Retinal pigment epithelial cell (primary cell): ENCODE measurements at places on chromosomes 1 and 21.

DNA sequence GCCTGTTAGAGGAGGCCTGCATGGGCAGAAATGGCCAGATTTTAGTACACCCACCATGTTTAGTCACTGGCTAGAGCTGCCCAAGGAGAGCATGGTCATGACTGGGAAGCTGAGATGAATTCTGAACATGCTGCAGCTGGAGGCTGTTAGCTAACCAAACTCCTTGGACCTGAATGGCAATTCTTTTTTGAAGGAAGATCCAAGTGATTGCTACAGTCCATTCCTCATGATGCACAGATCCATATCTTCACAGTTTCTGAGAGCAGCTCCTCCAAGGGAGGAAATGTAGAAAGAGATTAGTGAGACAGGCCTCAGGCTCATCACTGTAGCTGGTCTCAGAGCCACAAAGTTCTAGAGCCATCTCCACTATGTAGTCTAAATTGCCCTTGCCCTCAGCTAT is 11.1 kb downstream of the ZFYVE9 start:
- no peak for DNase-seq

- DNase-seq: no peak
Measured at GRCh38 chr1:5720484-5720883, 271.7 kb downstream of the NPHP4 start.

DNA sequence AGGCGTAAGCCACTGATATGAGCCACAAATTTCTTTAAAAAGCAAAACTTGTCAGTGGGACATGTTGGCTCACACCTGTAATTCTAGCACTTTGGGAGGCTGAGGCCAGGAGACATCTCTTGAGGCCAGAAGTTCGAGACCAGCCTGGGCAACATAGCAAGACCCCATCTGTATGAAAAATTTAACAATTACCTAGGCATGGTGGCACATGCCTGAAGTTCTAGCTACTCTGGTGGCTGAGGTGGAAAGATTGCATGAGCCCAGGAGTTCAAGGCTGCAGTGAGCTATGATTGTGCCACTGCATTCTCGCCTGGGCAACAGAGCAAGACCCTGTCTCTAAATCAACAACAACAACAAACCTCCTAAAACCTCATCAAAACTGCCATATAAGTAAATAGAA is 147.6 kb upstream of the BARHL2 start:
- no peak for DNase-seq

GRCh38 chr1:65497256-65497830 is 76.9 kb downstream of the LEPR start:
- DNase-seq: no peak

DNA sequence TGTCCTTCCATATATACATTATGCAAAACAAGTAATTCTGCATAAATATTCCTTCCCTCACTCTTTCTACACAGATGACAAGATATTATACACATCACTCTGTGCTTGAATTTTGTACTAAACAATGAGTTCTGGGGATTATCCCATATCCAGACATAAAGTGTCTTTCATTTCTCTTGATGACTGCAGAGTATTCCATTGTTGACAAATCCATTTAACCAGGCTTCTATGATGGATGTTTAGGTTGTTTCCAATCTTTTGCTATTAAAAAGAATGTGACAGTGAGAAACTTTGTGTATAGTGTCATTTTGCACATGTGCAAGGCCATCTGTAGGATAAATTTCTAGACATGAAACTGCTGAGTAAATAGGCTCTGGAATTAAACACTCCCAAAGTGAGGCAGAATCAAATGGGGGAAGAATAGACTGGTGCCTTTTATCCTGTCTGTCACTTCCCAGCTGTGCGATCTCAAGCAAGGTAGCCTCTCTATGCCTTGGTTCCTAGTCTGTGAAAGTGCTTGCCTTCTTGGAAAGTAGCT is 29.9 kb upstream of the ATP2B4 start:
- DNase-seq: no peak

DNA sequence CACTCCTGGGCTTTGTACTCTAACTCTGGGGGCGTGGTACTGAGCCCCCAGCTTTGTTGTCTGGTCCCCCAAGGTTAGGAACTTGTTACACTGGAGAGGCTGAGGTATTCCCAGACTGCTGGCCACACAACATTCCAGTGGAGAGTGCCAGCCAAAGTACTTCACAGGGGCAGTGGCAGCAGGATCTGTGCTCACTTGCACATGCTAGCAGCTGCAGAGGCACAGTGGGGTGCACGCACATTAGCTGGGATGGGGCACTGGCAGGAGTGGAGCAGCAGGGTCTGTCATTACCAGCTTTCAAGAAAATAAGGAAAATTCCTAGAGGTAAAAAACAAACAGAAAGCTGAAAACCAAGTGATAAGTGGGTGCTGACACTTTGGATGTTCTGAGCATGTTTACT is 31.0 kb downstream of the ZNF691 start:
- DNase-seq: no peak
